Fibroblast of skin of left biceps (primary cell): ENCODE measurements at places on chromosomes 12 and 14.

DNA sequence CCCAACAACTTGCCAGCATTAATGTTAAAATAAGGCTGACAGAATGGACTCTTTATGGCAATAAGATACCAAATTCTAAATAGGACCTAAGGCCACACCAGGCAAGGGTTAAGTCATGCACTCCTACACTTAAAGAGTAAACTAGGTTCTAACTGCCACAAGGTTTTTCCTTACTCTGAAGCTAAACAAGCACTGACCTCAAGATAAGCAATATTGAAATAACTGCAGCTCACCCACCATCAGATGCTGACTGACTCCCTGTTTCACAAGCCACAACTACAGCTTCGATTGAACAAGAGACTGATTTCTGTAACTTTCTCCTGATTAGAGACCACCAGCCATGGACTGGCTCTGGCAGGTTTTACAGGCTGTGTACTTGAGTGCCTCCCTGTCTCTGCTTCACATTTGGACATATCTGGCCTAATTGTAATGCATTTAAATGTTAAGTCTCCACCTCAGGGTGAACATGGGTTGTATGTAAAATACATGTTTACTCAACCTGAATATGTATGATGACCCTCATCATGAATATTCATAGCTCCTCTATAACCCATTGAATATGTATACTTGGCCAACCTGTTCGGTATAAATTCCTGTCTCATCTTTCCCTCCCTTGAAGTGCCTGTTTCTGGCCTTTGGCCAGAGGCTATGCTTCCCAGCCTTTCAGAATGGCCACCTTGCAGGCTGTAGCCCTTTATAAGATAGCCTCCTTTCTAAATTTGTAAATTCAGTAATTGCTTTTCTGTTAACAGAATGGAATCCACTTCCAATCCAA, 70.5 kb upstream of the DAAM1 start:
- no peak for DNase-seq

- no peak for DNase-seq
These were observed 208.1 kb upstream of the NEDD1 start for GRCh38 chr12:96698965-96699364.

DNA sequence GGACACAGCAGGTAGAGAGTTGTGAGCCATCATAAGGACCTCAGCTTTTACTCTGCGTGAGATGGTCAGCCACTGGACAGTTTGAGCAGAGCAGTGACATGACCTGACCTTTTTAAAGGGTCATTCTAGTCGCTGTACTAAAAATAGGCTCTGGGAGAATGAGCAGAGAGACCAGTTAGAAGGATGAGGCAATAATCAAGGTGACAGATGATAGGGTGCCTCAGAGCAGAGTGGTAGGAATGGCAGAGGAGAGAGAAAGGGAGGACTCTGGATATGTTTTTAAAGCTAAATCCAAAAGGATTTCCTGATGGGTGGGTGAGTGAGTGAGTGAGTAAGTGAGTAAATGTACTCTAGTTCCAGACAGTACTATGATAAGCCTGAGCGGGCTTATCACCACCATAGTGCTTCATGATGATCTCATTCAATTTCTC, 83.6 kb upstream of the ARHGAP5 start:
- DNase-seq: no peak

- no peak for DNase-seq
These were observed 834 bp downstream of the ARHGEF25 start for GRCh38 chr12:57611827-57612710.

- DNase-seq: no peak
These were observed 13.5 kb downstream of the C12orf71 start for GRCh38 chr12:27068863-27069262.

DNA sequence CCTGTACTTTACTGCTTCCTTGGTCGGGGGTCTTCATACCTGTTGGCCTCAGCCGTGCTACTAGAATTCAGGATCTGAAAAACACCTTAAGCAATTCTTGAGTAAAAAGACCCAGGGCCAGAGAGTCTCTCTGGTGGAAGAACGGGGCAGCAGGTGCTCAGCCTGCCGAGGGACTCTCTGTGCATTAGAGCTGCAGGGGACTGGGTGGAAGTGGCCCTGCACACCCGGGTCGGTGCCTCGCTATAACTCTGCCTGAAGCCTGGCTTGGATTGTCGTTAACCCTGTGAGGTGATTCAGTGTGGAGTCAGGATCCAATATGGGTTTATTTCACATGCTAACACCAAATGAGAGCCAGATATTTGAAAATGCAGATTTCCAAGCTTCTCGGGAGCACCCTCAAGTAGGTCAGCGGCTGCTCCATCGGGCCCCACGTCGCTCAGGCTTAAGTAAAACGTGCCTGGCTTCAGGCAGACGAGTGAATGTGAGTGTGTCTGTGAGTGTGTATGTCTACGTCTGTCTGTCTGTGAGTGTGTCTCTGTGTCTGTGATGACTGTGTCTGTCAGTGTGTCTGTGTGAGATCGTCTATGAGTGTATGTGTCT, 35.1 kb upstream of the C14orf180 start:
- DNase-seq: no peak
